ENCODE measurements at places on chromosomes 5 and 9.

DNA sequence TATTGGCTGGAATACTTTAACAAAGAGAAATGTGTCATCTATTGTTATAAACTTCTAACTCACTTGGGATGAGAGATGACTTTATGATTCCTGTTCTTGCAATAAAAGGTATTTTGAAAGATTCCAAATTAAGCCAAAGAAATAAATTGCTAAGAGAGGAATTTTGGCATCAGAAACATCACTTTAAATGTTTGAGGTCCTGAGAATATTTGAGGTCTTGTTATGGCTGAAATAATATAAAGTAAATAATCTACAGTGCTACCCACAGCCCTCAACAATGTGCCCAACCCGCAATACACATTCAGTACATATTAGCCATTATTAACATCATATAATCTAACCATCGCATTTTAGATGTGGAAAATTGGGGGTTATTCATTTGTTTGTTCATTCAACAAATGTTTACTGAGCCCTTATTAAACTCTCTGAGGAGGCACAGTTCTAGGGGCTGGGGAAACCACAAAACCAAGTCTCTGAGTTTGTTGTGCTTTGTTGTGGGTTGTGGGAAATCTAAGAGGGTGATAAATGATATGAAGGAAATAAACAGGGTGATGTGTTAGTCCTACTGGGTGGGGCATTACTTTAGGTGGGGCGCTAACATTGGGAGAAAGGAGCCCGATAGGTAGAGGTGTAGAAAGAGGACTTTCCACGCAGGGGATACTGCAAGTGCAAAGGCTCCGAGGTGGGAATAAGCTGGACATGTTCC is 135.2 kb upstream of the CLINT1 start:
- DNase-seq: no peak

GRCh38 chr5:138186002-138186447 is 7.1 kb downstream of the KIF20A start:
- DNase-seq: no peak

DNA sequence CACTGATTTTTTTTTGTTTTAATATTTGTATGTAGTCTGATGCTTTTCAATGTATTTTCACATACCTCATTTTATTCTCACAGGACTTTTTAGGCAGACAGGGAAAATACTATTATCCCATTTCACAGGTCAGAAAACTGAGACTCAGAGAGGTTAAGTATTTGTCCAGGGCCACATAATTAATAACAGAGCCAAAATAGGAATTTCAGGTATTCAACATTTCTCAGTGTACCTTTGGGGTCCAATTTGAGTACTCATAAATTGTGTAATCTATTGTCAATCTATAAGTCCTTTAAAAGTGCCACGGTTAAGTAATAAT is 120.7 kb upstream of the GRHPR start:
- no peak for DNase-seq

DNA sequence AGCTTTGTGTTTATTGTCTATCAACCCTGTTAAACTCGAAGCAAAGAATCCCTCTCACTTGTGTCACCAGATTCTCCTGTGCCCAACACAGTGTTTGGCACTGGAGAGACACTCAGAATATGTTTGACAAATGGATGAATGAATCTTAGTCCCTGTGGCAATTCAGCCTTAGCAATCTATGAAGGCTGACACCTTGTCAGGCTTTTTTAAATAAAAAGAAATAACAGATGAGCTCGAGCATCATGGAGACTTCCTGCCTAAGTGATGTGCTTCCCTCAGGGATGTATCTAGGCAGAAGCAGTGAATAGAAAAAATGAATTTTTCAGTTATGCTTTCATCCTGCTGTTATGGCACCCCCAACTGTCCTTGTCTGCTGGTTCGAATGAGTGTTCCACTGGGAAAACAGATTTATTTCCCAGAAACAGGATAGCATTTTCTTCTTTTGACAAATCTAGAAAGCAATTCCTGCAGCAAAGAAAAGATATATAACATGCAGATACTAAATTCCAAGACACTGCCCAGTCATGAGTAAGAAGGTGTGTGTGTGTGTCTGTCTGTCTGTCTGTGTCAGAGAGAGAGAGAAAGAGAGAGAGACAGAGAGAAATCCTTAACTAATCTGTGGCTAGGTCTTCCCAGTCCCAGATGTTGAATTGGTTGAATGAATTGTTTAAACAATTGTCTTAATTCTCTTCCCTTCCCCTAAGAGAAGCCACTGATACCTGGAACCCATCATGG is 16.7 kb downstream of the MAMDC2 start:
- no peak for DNase-seq

- DNase-seq: no peak
Observed at GRCh38 chr5:307794-308579, 13.5 kb upstream of the AHRR start.

DNA sequence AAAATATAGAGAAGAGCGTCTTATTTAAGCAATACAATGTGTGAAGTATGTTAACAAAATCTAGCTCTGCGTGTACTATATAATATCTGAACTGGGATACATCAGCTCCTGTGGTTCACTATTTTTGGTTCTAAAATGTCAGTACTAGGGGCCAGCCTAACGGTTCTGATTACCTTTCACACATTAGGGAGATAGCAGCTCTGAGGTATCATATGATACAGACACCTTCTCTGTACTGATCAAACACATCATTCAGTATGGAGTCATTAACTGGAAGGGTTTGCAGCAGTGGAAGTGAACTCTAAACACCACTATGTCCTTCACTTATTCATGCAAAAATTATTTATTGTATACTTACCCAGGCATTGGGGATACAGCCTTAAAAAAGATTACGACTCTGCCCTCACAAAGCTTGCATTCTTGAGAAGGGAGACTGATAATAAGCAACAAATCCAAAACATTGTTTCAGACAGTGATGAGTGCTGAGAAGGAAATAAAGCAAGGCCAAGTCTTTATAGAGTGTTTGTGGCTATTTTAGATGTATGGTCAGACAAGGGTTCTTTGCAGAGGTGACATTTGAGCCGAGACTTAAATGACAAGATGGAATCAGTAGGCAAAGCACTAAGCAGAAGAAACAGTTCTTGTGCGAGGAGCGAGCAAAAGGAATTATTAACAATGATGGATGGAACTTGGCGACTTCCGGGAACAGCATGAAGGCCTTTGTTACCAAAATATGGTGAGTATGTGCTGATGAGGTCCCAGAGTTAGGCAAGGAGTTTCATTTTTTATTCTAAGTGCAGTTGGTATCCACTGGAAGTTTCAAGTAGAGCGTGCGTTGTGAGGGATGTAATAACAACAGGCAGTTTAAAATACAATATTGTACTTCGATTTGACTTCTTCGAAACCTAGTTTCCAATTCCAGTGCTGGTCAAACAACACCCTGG is 1.8 kb upstream of the LNPEP start:
- no peak for DNase-seq

DNA sequence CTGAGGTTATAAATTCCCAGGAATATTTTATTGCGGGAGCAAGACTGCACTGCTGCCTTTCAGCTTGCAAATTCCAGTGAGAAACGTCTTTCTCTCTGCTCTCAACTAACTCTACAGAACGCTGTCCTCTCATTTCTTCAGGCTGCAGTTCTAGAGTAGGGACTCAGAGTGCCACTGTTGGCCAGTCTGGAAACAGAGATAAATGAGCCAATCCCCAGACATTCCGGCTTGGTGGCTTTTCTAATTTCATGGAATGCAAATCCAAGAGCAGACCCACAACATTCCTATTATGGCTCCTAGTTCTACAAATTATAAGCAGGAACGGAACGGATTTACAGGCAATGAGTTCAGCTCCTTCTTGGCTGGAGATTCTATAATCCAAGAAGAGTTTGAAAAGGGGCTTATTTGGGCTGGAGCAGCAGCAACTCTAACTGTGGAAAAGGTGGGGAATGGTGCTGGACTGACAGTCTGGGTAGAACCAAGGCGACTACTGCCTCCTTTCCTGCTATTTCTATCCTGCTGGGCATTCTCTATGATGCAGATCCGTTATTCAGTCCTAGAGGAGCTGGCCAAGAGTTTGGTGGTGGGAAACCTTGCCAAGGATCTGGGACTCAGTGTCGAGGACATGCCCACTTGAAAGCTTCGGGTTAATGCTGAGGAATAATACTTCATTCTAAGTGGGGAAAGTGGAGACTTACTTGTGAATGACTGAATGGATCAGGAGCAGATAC is 9.3 kb downstream of the PCDHGA12 start:
- DNase-seq: no peak

DNA sequence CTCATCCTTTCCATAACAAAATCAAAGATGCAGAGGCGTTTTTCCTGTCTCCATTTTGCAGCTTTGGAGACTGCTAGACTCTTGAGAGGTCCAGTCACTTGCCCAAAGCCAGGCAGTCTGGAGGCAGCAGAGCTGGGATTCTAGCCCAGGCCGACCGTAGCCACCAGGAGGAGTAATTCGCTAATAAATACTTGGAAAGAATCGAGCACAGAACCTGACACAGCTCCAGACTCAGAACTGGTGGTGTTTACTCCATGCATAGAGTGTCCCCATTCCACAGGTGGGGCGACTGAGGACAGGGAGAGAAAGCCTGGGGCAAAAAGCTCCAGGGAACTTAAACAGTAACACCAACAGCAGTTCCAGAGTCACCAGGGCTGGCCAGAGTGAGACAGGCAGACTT is 10.7 kb upstream of the CERCAM start:
- DNase-seq: peak; percentile 46

GRCh38 chr9:133485531-133486260 is 6.8 kb upstream of the SLC2A6 start:
- DNase-seq: no peak

DNA sequence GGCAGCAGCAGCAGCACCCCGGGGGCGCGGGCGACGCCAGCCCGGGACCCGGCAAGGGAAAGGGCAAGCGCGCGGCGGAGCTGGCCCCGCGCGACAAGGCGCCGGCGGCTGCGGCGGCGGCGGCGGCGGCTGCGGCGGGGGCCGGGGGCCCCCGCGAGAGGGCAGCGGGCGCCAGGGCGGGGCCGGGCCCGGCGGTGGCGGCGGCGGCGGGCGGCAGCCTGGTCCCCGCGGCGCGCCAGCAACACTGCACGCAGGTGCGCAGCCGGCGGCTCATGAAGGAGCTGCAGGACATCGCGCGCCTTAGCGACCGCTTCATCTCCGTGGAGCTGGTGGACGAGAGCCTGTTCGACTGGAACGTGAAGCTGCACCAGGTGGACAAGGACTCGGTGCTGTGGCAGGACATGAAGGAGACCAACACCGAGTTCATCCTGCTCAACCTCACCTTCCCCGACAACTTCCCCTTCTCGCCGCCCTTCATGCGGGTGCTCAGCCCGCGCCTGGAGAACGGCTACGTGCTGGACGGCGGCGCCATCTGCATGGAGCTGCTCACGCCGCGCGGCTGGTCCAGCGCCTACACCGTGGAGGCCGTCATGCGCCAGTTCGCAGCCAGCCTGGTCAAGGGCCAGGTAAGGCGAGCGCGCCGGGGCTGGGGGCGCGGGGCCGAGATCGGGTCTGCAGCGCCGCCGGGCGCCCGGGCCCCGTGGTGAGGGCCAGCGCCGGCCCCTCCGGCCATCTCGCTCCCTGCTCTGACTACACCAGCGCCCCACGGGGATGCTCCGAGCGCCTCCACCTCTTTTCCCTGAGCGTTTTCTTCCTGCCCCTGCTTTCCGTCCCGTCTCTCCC is at the start of gene UBE2QL1:
Gene UBE2QL1 (plus strand): TSS at position 238 of the 843 bp plus-strand sequence. CDS start 35 bp downstream, at position 273.
- DNase-seq: no peak

DNA sequence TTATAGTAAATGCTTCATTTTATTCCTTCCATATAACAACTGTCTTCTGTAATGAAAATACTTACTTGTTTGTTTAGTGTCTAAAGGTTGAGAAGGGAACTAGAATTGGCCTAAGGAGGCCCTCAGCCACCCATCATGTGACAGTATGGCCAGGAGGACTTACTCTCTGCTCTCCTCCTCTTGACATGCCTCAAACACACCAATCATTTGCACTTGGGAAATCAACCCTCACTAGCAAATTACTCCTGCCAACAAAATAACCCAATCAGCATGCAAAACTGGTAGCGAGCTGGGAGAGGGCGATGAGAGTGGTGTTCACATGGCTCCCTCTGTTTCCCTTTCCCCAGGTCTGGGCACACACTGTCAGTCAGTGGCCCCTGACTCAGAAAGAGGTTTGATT is 58.6 kb upstream of the MEF2C start:
- no peak for DNase-seq

- no peak for DNase-seq
Observed at GRCh38 chr9:133269537-133270362, 5.3 kb downstream of the ABO start.

GRCh38 chr5:76384189-76384588 is 18.9 kb upstream of the IQGAP2 start:
- no peak for DNase-seq

GRCh38 chr5:73735032-73735734 is 109.2 kb downstream of the ARHGEF28 start:
- DNase-seq: no peak

- no peak for DNase-seq
Observed at GRCh38 chr5:103066326-103066725, 53.6 kb downstream of the GIN1 start.

DNA sequence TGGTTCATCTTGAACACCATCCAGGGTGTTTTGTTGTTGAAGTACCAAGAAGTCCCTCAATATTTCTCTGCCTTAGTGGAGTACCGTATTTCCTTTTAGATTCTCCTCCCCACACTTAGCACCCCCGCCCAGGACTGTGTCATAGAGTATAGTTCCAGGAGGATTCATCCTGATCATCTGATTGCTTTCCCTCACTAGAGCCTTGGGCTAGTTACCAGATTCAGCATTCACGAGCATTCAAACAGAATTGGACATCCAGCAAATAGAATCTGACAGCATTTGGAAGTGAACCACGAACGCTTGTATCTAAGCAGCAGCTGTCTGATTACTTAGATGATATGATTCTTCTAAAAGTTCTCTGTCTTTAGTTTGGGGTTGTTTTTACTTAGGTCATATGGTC is 248.1 kb upstream of the TAS2R1 start:
- DNase-seq: no peak

DNA sequence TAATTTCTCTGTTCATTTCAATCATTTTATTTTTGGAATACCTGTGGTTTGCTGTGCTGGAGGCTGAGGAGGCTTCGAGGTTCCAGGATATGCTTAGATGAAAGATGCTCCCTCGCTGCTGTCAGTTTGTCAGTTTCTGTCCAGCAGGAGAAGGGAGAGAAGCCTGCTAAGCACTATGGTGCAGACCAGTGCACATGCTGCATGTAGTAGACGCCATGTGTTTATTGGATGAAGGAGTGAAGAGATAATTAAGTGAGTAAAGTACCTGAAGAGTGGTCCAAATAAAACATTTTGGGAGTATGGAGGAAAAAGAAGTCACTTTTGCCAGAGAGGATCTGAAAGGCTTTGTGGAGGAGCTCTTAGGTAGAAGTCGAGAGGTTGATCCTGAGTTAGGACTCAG is 2.1 kb downstream of the PDZD2 start:
- no peak for DNase-seq

GRCh38 chr9:136023410-136024225 is 62.4 kb upstream of the UBAC1 start:
- DNase-seq: no peak

GRCh38 chr5:12017007-12017406 is 112.8 kb upstream of the CTNND2 start:
- no peak for DNase-seq

- no peak for DNase-seq
Observed at GRCh38 chr5:78221964-78222451, 72.5 kb downstream of the AP3B1 start.

DNA sequence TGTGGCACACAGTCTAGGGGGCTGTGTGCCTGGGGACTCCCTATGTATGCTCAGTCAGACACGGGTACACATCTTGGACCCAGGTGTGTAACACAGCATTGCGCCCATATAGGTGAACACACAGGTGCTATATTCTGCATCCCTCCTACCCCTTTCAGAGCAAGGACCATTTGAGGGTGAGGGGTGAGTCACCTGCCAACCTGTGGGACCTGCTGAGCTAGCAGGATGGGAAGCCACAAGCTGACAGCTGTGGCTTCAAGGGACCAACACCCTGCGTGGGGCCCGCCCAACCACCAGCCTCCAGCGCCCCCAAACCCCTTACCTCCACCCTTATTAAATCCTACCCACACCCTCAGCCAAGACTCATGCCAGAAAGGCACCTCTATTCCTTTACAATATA is 14.6 kb upstream of the AQP7 start:
- DNase-seq: no peak

Data from hypothalamus (tissue), 51 donors.